ENCODE measurements at places on chromosomes 2 and 18. TPM values are rescaled to one million over a fixed set of nuclear protein-coding genes. Genes with fewer than 3 reads are reported as not detected.

GRCh38 chr2:201788371-201788770 is 7.6 kb upstream of the ALS2 start:
- no peak for DNase-seq

- DNase-seq: no peak
These were observed 94.3 kb downstream of the NFATC1 start for GRCh38 chr18:79489899-79490625.

NAT8 gene
- 3.3 TPM for polyA plus RNA-seq

CFAP65 gene
- polyA plus RNA-seq: 0.06 TPM

DUSP2 gene
- 17.0 TPM for polyA plus RNA-seq
